ENCODE measurements at places on chromosomes 1 and 21.

DNA sequence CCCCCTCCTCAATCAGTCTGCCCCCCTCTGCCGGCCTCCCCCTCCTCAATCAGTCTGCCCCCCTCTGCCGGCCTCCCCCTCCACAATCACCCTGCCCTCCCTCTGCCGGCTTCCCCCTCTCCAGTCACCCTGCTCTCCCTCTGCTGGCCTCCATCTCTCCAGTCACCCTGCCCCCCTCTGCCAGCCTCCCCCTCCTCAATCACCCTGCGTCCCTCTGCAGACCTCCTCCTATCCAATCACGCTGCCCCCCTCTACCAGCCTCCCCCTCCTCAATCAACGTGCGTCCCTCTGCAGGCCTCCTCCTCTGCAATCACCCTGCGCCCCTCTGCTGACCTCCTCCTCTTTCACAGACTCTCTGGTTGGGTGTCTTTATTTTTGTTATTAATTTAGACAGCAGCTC lies 11.5 kb upstream of the C1orf198 start:
- DNase-seq: no peak

- DNase-seq: no peak
Measured at GRCh38 chr1:115507901-115508300, 133.9 kb upstream of the VANGL1 start.

- no peak for DNase-seq
Measured at GRCh38 chr1:119987686-119988085, 81.8 kb downstream of the NOTCH2 start.

GRCh38 chr1:2070016-2070415 lies 19.8 kb downstream of the PRKCZ start:
- DNase-seq: no peak

GRCh38 chr1:244576259-244576892 lies 76.5 kb upstream of the DESI2 start:
- DNase-seq: no peak

- DNase-seq: no peak
Measured at GRCh38 chr21:37461479-37461878, 94.9 kb downstream of the DYRK1A start.

- DNase-seq: no peak
Measured at GRCh38 chr1:3883194-3883925, 16.7 kb downstream of the C1orf174 start.

DNA sequence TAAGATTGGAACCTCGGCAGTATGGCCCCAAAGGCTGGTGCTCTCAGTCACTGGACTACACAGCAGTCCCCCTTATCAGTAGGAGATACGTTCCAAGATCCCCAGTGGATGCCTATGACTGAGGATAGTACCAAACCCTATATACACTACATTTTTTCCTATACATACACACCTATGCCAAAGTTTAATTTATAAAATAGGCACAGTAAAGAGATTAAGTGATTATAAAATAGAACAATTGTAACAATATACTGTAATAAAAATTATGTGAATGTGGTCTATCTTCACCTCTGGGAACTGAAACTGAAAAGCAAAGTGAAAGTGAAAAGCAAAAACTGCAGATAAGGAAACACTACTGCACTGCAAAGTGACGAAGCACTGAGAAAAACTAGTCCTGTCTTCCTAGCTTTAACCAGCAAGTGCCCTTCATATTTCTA lies 96.8 kb downstream of the INTS7 start:
- DNase-seq: no peak

DNA sequence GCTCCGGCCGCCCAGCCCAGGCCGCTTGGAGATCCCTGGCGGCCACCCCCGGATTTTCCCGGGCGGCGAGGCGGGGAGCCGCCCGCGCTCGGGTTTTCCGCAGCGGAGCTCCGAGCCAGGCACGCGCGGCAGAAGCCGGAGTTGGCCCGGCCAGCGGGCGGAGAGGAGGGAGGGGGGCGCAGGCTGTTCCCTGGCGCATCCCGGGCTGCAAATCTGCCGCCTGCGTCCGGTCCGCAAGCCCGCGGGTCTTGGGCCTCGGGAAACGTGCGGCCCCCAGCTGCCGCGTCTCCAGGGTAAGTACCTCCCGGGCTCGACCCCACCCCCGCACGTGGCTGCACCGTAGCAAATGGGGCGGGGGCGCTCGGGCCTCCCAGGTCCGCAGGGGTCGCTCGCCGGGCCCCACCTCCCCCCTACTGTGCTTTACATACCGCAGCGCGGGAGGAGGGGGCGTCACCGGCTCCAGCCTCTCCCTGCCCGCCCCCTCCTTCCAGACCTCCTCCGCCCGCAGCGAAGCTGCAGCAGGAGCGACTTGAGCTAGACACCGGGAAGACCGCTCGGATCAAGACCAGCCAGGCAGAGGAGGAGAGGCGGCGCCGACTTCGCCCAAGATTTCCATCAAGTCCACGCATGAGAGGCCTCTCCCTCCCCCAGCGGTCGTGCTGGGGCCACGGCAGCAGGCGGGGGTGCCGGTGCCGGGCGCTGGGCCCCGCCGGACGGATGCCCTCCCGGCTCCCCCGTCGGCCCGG lies 1.6 kb downstream of the TMEM200B start:
- no peak for DNase-seq

DNA sequence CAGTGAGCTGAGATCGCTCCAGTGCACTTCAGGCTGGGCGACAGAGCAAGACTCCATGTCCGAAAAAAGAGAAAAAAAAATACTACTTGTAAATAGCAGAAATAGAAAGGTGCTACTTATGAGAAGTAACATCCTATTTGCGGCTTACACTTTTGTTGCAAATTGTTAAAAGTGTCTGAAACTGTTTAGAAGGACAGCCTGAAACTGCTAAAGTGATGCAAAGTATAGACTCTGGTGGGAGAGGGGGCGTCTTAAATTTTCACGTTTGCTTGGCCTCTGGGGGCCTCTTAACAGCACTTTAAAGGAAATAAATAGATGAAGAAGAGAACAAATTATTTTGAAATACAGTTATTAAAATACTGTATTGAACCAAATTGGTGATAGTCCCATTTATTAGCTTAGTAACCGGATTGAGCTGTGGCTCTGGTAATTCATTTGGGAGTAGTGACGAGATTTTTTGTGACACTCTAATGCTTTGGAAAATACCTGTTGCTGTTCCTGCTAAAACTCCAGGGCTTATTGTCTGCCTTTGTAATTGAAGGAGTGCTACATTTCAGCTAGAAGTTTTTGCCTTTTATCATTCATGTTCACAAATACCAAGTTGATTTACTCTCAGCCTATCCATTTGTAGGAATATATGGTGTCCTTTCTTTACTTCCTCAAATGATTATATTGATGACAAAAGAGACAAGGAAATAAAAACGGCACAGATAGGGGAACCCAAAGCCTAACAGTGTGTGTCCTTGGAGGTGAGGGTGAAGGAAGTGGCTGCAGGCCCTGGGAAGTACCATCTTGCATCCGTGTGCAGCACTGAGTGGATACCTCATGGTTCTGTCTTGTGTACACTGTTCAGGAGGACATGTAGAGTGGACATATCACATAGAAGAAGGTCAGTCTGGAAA lies 6.2 kb downstream of the PKNOX1 start:
- DNase-seq: no peak

DNA sequence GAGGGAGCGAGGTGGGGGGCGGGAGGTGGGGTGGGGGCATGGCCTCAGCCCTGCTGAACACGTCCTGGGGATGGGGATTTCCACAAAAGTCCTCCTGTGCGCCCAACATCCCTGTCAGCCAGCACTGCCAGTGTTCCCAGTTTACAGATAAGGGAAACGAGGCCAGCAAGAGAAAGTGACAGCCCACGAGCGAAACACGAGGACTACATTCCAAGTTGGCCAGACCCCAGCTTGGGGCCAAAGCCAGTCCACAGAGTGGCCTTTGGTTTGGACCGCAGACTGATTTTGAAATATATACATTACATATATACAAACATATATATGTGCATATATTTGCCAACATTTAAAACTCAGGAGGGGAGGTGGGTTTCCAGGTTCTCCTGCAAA lies 5.0 kb downstream of the FBXO2 start:
- no peak for DNase-seq

DNA sequence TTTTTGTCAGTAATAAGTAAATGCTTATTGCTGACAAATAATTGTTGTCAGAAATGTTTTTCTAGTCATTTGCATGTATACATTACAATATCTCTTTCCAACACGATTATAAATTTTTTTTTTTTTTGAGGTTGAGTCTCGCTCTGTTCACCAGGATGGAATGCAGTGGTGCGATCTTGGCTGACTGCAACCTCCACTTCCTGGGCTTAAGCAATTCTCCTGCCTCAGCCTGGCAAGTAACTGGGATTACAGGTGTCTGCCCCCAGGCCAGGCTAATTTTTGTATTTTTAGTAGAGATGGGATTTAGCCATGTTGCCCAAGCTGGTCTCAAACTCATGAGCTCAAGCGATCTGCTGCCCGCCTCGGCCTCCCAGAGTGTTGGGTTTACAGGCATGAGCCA lies 72.0 kb upstream of the ATF3 start:
- DNase-seq: no peak

GRCh38 chr1:55010887-55011217 lies 12.1 kb downstream of the BSND start:
- DNase-seq: no peak

GRCh38 chr1:235725434-235725833 lies 75.8 kb upstream of the GNG4 start:
- no peak for DNase-seq

DNA sequence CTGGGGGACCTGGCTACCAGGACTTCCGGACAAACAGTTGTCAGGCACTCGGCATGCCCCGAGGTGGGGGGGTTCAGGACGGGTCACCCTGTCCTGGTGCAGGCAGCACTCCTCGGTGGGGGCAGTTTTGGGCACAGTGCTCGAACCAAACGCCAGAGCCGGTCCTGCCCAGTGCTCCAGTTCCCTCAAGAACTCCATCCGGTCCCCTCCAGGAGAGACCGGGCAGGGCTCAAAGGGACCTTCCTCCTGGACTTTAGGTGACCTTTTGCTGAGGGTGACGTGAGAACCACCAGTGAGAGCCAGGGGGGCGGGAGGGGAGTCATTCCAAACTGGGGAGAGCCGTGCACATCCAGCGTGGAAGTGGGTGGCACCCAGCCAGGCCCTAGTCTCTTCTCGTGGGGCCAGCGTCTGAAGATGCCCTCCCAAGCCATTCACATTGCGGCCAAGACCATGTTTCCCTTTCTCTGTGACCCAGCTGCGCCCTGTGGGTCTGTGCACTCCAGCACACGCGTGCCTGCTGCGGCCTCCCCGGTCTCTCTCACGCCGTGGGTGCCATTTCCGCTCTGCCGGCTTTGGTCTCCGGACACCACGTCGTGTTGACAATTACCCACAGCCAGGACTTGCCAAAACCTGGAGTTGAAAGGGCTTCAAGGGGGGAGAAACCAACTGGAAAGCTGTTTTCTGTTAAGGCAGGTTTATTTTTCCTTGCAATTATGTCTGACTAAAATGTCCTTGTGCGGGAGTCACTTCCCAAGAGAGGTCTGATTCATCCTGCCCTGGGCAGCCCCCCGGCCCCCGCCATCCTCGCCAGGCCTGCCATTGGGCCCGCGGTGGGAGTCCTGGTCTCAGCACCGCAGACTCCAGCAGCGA lies 178.8 kb upstream of the ARHGEF16 start:
- DNase-seq: no peak

- no peak for DNase-seq
Measured at GRCh38 chr21:35818597-35818996, 241.7 kb downstream of the SETD4 start.

GRCh38 chr1:202034683-202035462 lies 24.5 kb downstream of the ELF3 start:
- DNase-seq: peak; percentile 92

DNA sequence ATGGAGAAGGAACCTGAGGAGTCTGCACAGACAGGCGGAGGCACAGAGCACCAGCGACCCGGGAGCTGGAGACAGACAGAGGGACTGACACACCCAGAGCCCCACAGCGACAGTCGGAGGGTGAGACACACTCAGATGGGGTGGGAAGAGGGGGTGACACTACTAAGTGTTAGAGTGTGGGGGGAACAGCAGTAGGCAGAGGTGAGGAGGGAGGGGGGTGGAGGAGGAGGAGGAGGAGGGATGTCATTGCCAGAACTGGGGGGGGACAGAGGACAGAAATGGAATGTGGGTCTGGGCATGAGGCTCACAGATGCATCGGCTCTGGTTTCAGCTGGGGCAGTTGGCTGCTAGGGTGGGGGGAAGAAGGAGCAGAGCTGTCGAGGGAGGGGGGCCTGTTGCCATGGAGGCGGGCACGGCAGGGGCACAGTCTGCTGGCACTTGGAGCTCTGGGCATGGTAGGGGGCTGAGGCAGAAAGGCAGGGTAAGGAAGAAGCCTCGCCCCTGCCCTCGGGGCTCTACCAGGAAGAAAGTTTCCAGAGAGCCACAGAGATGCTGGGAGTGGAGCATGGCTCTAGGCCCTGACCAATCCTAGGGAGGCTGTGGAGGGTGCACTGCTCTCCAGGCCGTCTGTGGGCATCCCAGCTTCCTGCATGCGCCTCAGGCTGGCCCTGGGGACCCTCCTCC lies 37.3 kb downstream of the AHDC1 start:
- DNase-seq: no peak

DNA sequence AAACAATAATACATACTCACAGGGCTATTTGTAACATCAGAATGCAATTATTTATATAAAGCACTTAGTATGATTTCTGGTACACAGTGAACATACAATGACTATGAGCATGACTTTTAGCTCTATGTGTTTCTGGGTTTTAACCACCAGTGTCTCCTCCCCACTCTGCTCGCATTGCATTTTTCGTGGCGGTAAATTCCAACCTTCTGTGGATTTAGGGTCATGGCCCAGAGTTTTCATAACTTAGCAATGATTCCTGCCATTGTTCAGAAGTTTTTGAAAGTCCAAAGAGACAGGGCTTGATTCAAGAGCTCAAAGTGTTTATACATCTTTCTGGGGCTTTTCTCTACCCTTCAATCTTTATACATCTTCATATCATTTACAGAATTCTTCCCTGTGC lies 191.3 kb downstream of the BACH1 start:
- no peak for DNase-seq

DNA sequence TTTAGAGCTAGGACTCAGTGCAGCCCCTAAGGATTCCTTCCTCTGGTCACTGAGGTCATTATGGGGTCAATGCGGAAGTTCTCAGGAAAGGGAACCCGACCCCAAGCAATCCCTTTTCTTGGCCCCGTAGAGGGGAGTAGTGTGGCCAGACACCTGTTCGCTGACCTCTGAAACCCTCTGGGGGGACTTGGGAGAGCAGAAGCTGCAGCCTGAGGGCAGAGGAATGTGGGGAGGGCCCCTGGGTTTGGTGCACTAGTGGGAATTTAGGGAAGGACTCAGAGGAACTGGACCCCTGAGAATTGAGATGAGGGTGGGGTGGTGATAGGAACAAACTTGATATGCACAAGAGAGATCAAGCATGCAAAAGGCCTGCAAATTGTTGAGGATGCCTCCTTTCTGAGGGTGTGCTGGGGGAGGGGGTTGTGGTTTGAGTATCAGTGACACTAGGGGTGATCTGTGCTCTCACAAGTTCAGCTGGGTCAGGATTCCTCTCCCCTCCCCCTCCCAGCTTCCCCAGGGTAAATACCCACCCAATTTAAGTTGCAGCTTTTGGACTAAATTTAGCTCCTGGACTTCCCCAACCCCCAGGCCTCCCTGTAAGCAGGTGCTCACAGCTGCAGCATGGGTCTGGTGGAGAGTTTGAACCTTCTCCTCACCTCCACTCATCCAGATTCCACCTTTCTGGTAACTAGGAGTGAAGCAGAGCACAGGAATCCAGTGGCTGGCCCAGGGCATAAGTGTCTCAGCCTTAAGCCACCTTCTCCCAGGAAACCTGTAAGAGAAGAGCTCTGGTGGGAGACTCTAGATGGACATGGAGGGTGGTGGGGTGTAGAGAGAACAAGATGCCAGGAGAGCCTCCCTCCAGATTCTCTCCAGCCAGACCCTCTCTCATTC lies 13.5 kb downstream of the ADAMTSL4 start:
- DNase-seq: no peak
